Smooth muscle cell of trachea (primary cell): ENCODE measurements at places on chromosomes 2 and 18. TPM values are rescaled to one million over a fixed set of nuclear protein-coding genes. Genes with fewer than 3 reads are reported as not detected.

The GPR75 gene
- 1.3 and 1.5 TPM in 2 replicates for total RNA-seq

The TIMM21 gene
- 19.2 and 24.6 TPM in 2 replicates for total RNA-seq

The KLF7 gene
- 12.7 and 14.1 TPM in 2 replicates for total RNA-seq

The FZD7 gene
- 17.0 and 82.4 TPM in 2 replicates for total RNA-seq

The CHST10 gene
- 5.2 and 8.6 TPM in 2 replicates for total RNA-seq
